ENCODE measurements at places on chromosomes 4 and X. TPM values are rescaled to one million over a fixed set of nuclear protein-coding genes. Genes with fewer than 3 reads are reported as not detected.

The PDGFRA gene
- total RNA-seq = 22.6 TPM

The MAGED4 gene
- total RNA-seq = 1.3 TPM

The BRS3 gene
- not detected for total RNA-seq

The KLHL4 gene
- 0.38 TPM for total RNA-seq

DNA sequence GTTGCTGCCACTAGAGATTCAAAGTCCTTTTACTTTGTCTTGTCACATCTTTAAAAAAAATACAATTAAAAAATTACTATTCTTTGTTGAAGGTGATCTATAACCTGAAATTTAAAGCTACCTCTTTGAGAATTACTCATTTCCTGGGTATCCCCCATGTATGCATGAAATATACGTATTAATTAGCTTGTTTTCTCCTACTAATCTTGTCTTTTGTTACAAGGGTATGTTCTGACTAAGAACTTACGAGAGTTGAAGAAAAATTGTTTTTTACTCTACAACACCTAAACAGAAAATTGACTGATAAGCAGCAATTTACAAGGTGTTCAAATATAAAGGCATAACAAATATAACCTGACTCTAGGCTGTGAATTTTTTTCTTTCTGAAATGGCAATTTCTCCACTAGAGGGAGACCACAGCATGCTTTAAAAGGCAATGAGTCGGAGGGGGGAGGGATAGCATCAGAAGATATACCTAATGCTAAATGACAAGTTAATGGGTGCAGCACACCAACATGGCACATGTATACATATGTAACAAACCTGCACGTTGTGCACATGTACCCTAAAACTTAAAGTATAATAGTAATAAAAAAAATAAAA lies 249.6 kb downstream of the OPHN1 start:
- H3K36me3 ChIP-seq = no peaks in the 10 kb centered on the region
- H3K27ac ChIP-seq = no peak overlapping the region
- peaks cover 9% of the 10 kb centered on the region for H3K27me3 ChIP-seq
- no peaks in the 10 kb centered on the region for H3K4me1 ChIP-seq

GRCh38 chrX:21745756-21746155 lies 12.2 kb downstream of the SMPX start:
- H3K4me3 ChIP-seq = no peak overlapping the region
- peak; percentile 26 for DNase-seq
- H3K36me3 ChIP-seq = no peaks in the 10 kb centered on the region
- no peak overlapping the region for H3K27ac ChIP-seq

Data from heart left ventricle (tissue), 16 donors.